ENCODE measurements at places on chromosomes 13 and 19. TPM values are rescaled to one million over a fixed set of nuclear protein-coding genes. Genes with fewer than 3 reads are reported as not detected.
A peak's percentile ranks its signal among the peaks of the same experiment; 100 is the strongest.

- no peak for ATAC-seq
These were observed 15.4 kb upstream of the PRR19 start for GRCh38 chr19:42286349-42287016.

DNA sequence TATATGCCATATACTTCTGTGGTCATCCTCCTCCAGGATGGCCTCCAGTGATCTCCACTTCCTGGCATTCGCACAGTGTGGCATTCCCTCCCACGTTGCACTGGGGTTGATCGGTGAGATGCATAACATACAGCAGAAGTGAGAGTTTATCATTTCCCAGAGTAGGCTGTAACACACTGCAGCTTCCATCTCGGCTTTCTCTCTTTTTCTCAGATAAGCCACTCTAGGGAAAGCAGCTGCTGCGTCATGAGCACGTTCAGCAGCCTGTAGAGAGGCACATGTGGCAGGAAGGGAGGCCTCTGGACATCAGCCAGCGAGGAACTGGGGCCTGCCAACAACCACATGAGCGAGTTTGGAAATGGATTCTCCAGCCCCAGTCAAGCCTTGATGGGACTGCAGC lies 807.1 kb downstream of the DIAPH3 start:
- ATAC-seq, result peak; percentile 22

GRCh38 chr13:42047561-42048341 lies 697 bp upstream of the DGKH start:
- ATAC-seq, result peak; percentile 70

DNA sequence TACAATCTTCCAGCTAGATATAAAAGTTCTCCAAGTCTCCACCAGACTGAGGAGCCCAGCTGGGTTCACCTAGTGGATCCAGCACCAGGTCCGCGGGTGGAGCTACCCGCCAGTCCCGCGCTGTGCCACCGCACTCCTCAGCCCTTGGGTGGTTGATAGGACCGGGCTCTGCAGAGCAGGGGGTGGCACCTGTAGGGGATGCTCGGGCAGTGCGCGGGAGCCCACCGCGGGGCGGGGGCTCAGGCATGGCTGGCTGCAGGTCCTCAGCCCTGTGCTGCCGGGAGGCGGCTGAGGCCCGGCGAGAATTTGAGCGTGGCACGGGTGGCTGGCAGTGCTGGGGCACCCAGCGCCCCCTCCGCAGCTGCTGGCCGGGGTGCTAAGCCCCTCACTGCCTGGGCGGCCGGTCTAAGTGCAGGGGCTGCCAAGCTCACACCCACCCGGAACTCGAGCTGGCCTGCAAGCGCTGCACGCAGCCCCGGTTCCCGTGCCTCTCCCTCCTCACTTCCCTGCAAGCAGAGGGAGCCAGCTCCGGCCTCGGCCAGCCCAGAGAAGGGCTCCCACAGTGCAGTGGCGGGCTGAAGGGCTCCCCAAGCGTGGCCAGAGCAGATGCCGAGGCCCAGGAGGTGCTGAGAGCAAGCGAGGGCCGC lies 542.8 kb upstream of the PCDH9 start:
- no peak for ATAC-seq

DNA sequence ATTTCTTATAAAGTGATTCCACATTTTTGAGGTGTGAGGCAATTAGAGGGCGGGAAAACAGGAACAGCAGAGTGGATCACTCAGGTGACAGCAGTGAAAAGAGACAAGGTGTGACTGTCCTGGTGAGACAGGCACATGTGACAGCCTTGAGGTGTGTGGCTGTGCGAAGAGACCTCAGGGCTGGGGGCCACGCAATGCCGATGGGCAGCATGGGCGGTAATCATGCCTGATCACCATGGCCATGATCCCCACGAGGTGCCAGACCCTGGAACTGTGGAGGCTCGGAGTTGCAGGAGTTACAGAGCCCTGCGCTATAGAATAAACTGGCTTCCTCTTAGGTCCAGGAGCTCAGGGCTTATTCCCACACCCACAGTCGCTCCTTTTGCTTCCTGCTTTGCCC lies 2.0 kb downstream of the SPACA6 start:
- peak; percentile 53 for ATAC-seq

DNA sequence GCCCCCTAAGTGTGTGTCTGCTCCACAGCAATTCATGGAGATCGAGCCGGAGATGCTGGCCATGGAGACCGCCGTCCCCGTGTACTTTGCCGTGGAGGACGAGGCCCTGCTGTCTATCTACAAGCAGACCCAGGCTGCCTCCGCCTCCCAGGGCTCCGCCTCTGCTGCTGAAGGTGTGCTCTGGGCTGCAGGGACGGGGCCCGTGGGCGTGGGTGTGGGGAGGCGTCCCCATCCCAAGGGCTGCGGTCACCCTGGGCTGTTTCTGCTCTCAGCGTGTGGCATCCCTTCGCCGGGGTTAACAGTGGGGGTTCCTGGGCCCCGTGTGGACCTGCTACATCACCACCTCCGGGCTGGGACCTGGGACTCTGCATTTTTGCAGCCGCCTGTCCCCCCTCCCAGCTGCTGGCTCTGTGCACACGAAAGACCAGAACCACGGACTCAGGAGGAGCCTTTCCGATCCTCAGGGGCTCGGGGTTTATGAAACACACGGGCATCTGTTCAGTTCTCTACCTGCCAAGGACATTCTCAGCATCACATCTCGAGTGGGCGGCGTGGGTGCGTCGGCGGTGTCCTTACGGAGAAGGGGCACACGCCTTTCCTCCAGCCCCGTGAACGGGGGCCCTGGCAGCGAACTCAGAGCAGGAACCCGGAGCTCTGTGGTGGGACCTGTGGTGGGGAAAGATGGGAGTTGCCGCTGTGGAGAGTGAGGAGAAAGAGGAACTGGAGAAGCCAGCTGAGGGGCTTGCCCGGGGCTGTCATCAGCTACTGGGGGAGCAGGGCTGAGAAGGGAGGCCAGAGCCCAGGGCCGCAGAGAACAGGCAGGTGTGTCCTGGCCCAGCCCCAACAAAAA lies 7.8 kb downstream of the NCLN start:
- no peak for ATAC-seq

DNA sequence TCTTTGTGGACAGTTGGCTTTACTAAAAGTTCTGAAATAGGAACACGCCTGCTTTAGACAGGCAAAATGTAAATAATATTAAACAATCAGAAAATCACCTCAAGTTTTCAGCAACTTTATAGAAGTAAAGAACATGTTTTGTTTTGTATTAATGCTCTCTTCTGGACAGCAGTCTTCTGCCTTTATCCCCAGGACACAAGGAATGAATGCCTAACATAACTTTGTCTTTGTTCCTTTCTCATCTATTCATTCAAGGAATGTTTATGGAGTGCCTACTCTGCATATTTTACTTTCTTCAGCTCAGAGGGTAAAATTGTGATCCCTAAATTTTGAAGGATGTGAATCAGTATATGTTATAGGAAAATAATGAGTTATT lies 325.4 kb downstream of the FOXO1 start:
- ATAC-seq, result no peak

DNA sequence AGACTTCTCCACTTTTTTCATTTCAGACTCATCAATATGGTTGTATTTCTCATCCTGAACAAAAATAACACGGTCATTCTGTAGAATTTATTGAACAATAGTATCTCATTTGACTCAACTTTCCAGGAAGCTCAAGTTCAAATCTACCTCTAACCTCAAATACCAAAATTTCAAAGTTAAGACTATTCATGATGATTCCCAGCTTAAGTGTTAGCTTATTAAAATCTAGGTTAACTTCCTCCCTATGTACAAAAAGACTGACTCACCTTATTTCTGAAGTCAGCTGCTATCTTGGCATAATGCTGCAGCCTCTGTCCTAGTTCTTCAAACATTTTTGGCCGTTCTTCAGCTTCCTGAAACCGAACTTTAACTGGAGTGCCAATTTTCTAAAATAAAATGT lies 23.2 kb downstream of the HSPH1 start:
- peak; percentile 59 for ATAC-seq

- ATAC-seq, result no peak
These were observed 777.0 kb upstream of the SLITRK1 start for GRCh38 chr13:84659359-84659661.

DNA sequence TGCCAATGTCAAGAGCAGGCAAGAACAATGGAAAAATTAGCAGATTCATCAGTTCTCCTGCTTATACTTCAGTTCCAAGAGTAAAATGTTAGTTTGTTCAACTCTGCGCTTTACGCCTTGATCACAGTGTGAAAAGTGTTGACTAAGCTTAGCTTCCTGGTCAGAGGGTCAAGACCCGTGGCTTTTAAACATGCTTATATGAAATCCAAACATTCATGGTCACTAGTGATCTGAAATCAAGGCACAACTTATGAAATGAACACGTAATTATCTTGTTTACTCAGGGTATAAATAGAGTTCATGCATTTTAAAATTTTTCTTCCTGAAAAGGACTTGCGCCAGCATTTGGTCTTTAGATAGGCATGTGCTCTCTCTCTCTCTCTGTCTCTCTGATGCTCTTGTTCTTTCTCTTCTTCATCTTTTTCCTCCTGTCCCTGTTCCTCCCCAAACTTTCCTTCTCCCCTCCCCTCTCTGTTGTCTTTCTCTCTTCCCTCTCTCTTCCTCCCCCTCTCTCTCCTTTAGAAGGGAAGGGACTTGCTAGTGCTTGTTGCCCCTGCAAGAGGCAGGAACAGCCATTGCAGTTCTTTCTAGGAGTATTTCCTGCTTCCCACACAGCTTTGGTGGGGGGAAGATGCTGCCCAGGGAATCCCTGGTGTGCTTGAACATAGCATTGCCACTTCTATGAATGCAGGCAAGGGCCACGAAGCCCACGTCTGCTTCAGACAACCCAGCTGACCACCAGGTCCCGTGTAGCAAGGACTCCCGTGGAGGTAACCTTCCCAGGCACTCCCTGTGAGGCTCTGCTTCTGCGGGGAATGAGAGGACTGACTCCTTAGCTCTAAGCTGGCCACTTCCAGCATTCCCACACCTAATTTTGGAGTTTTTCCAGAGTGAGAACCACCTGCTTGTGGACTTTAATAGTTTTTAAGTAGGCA lies 7.1 kb upstream of the ZNF536 start:
- ATAC-seq, result no peak

DNA sequence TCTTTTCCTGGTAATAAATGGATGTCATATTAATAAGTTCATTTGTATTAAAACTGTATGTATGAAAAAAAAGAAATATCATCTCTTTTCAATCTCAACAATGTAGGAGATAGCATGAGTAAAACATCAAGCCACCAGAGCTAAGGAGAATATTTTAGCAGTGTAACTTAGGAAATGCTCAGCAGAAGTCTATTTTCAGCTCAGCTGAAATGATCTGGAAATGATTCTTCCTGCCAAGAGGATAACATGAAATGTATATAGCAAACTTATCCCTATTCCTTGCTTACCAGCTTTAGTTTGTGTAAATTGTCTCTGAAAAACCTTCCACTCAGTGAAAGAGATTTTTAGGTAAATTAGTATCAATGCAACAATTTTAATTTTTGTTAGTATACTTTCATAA lies 1194.4 kb downstream of the SLITRK1 start:
- ATAC-seq, result no peak

- no peak for ATAC-seq
These were observed 67.3 kb downstream of the ERICH6B start for GRCh38 chr13:45548281-45548680.

- peak; percentile 73 for ATAC-seq
These were observed 16.8 kb downstream of the FPR2 start for GRCh38 chr19:51777570-51778462.

DNA sequence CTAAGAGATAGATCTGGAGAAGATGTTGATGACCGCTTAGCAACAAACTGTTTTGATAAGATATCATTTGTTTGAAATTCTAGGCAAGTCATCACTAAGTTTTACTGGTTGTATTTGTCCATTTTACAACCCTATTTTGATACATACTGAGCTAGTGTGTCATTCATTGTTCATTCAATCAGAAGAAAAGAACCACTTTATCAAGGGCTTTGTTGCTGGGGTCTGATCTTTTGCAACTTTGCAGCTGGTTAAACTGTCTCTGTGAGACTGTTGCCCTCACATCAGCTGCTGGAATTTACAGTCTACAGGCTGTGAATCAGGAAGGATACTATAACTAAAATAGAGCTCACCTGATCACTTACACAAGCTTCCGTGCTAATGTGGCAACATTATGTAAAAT lies 290.5 kb downstream of the RFC3 start:
- ATAC-seq, result no peak

DNA sequence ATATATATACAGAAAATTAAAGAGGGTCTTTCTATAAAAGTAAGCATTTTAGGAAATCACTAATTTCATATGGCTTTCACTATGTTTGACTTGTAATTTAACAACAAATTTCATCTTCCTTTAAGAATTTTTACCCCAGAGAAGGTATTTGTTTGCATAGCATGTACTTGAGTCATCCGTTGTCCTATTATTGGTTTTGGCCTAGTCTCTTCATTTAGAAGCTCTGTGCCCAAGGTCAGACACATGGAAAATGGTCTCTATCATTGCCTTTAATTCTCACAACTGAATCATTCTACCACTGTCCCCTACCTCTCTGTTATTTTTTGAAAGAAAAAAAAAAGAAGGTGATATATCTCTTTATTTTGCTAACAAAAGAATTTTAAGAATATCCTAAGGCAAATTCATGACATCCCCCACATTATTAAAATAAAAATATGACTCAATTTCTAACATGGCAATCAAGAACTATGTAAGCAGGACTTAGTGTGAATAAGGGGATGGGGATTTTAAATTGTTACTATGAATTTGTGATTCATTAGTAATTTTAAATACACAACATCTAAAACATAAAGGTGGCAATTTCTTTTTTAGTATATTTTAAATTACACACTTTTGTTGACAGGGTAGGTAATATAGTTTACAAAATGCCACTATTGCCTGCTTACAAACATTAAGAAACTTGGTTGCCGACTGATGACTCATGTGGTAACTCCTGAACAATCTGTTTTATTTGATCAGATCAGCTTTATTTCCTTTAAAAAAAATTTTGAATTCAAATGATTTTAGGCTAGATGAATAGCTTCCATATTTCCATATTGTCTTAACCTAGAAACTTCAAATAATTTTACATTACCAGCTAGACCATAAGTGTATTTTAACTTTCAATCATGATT lies 13.9 kb downstream of the SLITRK5 start:
- no peak for ATAC-seq

GRCh38 chr19:11578258-11579142 lies 1.1 kb upstream of the ACP5 start:
- peak; percentile 62 for ATAC-seq

DNA sequence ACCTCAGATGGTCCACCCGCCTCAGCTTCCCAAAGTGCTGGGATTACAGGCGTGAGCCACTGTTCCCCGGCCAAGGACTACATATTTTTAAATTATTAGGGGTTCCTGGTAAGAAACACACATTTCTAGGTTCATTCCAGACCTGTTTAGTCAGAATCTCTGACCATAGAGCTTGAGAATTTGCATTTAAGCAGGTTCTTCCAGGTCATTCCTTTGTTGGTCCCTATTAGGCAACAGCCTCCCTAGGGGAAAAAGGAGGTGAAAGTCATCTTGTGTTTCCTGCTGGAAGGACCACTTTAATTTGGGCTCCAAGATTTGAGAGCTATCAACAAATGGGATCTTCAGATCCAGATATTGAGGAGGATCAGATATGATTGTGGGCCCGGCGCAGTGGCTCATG lies 16.3 kb downstream of the S1PR2 start:
- no peak for ATAC-seq

GRCh38 chr19:34201133-34201532 lies 28.8 kb downstream of the LSM14A start:
- ATAC-seq, result no peak

CBY2 gene
- total RNA-seq, result 0.32 TPM

B3GNT8 gene
- 40.4 TPM for total RNA-seq

PLK5 gene
- not detected for total RNA-seq

FPR1 gene
- 1.2 TPM for total RNA-seq

DUS3L gene
- total RNA-seq, result 24.2 TPM

GARIN5A gene
- 1.1 TPM for total RNA-seq

ERCC5 gene
- total RNA-seq, result 20.0 TPM

ALG5 gene
- total RNA-seq, result 20.0 TPM

Measured in esophagus mucosa (tissue), 1 donor.